ENCODE measurements at places on chromosomes 7 and 10. TPM values are rescaled to one million over a fixed set of nuclear protein-coding genes. Genes with fewer than 3 reads are reported as not detected.

Gene PKD1L1
- total RNA-seq: 0.49 TPM

Gene NKX6-2
- total RNA-seq: not detected

Gene MAGI2
- 0.64 TPM for total RNA-seq

Gene IGF2BP3
- 111 TPM for total RNA-seq

Gene MMS19
- total RNA-seq: 46.5 TPM

Gene PNLIP
- total RNA-seq: not detected

Gene WIPF3
- 4.9 TPM for total RNA-seq

DNA sequence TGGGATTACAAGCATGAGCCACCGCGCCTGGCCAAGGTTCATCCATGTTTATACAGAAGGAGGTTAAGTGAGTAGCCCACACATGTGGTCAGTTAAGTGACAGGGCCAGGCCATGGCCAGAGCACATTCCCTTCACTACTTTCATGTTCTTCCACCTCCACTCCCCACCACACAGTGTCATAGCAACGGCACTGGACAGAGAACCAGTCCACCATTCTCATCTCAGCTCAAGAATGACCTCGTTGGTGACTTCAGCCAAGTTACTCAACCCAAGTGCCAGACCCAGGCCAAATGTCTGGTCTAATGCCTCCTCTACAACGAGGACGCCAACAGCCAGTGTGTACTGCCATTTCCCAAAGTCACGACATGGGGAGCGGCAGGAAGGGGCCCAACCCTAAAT, 62.4 kb downstream of the INHBA start:
- H3K36me3 ChIP-seq: peaks cover 8% of the 10 kb centered on the region
- H3K27ac ChIP-seq: no peak overlapping the region
- no peak for DNase-seq

DNA sequence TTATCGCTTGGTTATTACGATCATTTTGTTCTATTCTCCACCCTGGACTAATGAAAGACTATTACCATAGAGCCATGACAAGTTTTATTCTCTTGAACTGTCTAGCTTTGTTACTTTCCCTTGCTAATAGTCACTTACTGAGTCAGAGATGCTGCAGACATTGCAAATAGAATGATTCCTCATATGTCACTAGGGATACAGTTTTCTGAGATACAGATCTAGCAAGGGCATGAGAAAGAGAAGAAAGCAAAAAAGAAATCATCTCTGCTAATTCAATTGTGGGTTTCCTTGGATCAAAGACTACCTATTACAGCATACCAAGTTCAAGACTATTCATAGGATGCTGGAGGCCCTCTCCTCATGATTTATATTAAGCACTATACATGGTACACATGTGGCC, 204.3 kb downstream of the MBL2 start:
- peaks cover 11% of the 10 kb centered on the region for H3K4me1 ChIP-seq
- H3K27ac ChIP-seq: no peak overlapping the region
- no peaks in the 10 kb centered on the region for H3K27me3 ChIP-seq
- no peaks in the 10 kb centered on the region for H3K36me3 ChIP-seq

- H3K36me3 ChIP-seq: peaks cover 5% of the 10 kb centered on the region
- H3K27ac ChIP-seq: no peak overlapping the region
- no peak overlapping the region for H3K4me3 ChIP-seq
- H3K4me1 ChIP-seq: no peaks in the 10 kb centered on the region
- no peak for DNase-seq
Observed at GRCh38 chr7:127745445-127745844, 93.5 kb downstream of the SND1 start.

DNA sequence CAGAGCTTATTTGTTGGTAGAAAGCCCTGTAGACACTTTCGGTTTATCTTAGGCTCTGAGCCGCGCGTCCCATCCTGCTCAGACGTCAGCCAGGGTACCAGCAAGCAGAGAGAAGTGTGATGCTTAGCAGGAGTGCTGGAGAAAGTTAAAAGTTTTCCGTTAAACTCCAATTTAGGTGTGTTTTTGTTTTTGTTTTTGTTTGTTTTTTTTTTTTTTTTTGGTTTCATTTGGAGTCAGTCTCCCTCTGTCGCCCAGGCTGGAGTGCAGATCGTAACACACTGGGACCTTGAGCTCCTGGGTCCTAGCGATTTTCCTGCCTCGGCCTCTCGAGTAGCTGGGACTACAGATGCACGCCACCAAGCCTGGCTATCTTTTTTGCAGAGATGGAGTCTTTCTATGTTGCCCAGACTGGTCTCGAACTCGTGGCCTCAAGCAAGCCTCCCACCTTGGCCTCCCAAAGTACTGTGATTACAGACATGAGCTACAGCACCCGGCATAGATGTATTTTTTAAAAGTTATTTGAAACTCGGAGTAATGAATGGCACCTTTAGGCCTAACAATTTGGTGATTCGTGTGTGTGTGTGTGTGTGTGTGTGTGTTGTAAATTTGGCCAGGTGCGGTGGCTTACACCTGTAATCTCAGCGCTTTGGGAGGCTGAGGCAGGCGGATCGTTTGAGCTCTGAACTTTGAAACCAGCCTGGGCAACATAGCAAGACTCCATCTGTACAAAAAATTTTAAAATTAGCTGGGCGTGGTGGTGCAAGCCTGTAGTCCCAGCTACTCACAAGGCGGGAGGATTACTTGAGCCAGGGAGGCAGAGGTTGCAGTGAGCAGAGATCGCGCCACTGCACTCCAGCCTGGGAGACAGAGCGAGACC, 1.3 kb upstream of the HIP1 start:
- no peak for DNase-seq
- H3K27ac ChIP-seq: peak overlapping the region; percentile 19
- peak overlapping the region; percentile 82 for H3K4me3 ChIP-seq
- peaks cover 12% of the 10 kb centered on the region for H3K27me3 ChIP-seq
- H3K36me3 ChIP-seq: peaks cover 25% of the 10 kb centered on the region

DNA sequence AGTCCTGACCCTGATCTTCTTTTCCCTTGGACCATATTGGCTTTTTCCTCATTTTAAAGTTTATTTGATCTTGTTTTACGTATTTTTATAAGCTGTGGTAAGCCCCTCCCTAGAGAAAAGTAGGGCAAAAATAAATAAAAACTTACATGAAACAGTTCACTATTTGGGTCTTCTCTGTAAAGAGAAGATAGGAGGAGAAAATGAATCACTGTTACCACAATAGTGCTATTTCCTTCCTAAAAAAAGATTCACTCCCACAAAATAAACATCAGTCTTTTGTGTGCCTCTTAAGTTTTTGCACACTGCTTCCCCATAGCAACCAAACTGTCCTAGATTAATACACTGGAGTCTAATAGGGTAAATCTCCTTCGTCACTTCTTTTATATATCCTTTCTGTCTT, 1.4 kb upstream of the SVIL start:
- no peak for DNase-seq
- H3K4me3 ChIP-seq: peak overlapping the region; percentile 28
- H3K27me3 ChIP-seq: no peaks in the 10 kb centered on the region
- H3K27ac ChIP-seq: peak overlapping the region; percentile 62

DNA sequence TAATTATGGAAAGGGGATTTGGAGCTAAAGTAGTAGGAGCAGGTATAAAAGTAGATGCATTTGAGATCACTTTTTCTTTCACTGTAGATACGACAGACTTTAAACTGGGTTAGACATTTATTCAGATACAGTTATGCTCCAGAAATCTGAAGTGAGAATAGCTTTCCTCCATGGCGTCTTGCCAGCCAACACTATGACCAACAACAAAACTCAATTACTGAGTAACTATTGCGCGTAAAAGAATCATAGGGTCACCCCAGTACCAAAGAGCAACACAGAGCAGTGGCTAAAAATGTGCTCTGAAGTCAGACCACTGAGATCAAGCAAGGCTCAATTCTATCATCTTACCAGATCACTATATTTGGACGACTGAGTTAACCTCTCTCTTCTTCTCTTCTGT, 262.5 kb upstream of the SORCS1 start:
- no peak overlapping the region for H3K4me3 ChIP-seq
- H3K27ac ChIP-seq: no peak overlapping the region
- H3K27me3 ChIP-seq: no peaks in the 10 kb centered on the region

DNA sequence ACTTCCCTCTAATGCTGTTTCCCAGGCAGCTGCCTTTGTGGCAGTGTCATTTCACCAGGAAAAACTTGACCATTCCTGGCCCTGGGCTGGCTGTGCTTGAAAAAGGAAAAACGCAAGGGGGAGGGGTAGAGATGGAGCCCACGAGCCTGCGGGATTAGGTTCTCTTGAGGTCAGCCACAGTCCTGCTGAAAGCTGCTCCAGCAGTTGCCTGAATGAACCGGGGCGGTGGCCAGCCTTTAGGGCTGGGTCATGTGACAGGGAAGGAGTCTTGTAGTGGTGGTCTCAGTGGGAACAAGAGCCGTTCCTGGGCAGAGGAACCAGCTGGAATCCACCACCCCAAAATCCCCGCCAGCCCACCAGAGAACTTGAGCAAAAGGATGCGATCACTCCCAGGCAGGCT, 51.2 kb upstream of the LRRC4 start:
- no peaks in the 10 kb centered on the region for H3K27me3 ChIP-seq
- H3K36me3 ChIP-seq: peaks cover 40% of the 10 kb centered on the region
- no peak overlapping the region for H3K4me3 ChIP-seq
- DNase-seq: no peak
- no peaks in the 10 kb centered on the region for H3K4me1 ChIP-seq

DNA sequence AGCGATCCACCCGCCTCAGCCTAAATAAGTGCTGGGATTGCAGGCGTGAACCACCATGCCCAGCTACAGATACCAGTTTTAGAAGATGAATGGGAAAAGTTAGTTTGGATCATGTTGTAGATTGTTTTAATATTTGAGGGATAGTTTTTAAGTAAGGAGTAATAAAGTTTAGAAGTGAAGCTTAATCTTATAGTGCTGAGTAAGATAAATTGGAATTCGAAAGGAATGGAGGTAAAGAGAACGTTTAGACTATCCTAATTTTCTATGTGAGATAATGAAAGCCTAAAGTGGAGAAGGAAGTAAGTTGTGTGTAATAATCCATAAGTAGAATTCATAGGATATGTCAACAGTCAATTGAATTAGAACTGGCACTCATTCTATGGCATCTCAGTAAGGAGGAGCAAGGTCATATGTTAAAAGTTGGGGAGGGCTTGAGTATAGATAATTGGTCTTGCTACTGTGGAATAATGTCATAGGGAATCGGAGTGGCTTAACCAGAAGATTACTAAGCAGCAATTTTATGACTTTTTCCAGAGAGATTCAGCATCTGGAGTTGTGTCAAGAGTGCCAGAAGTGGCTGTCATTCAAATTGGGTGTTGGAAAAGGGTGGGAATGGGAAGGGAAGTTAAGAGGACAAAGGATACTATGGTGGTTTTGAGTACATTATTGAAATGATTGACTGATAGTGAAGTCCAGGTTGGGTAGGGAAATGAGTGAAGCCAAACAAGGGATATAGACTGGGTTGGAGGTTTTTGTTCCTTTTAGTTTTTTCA, 12.1 kb downstream of the TAX1BP1 start:
- no peak overlapping the region for H3K27ac ChIP-seq
- no peak for DNase-seq
- H3K4me1 ChIP-seq: peaks cover 20% of the 10 kb centered on the region
- H3K27me3 ChIP-seq: no peaks in the 10 kb centered on the region
- H3K36me3 ChIP-seq: peaks cover 46% of the 10 kb centered on the region

DNA sequence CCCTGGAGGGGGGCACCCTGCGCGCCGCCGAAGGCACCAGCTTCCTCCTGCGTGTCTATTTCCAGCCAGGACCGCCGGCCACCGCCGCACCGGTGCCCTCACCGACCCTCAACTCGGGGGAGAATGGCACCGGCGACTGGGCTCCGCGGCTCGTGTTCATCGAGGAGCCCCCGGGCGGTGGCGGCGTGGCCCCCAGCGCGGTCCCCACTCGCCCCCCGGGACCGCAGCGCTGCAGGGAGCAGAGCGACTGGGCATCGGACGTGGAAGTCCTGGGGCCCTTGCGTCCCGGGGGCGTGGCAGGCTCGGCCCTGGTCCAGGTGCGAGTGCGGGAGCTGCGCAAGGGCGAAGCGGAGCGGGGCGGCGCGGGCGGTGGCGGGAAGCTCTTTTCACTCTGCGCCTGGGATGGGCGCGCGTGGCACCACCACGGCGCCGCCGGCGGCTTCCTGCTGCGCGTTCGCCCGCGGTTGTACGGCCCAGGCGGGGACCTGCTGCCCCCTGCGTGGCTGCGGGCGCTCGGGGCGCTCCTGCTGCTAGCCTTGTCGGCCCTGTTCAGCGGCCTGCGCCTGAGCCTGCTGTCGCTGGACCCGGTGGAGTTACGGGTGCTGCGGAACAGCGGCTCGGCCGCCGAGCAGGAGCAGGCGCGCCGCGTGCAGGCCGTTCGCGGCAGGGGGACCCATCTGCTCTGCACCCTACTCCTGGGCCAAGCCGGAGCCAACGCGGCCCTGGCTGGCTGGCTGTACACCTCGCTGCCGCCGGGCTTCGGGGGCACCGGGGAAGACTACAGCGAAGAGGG, 594 bp downstream of the CNNM1 start:
- no peaks in the 10 kb centered on the region for H3K27me3 ChIP-seq
- H3K4me1 ChIP-seq: peaks cover 14% of the 10 kb centered on the region
- no peak overlapping the region for H3K27ac ChIP-seq

DNA sequence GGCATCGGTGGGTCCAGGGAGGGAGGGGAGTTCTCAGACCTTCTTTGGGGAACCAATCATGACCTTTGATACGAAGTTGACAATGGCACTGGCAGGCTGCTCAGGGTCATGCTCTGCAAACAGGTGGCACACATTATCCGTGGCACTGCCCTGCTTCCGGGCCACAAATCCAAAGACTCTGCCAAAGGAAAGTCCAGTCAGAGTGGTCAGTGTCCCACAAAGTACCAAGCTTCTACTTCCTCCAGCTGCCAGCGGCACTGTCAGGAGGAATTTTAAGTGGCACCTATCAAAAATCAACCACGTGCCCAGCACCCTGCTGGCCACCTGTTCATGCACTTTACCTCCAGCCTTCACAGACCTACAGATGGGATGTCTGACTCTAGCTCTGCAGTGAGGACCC, 303.9 kb downstream of the TNS3 start:
- H3K36me3 ChIP-seq: peaks cover 49% of the 10 kb centered on the region
- H3K4me3 ChIP-seq: no peak overlapping the region
- no peak for DNase-seq
- H3K27ac ChIP-seq: no peak overlapping the region
- H3K27me3 ChIP-seq: no peaks in the 10 kb centered on the region

- H3K4me1 ChIP-seq: no peaks in the 10 kb centered on the region
- H3K4me3 ChIP-seq: no peak overlapping the region
- H3K27ac ChIP-seq: no peak overlapping the region
- H3K36me3 ChIP-seq: no peaks in the 10 kb centered on the region
- H3K27me3 ChIP-seq: peaks cover 23% of the 10 kb centered on the region
Observed at GRCh38 chr10:45198486-45199204, 116.8 kb downstream of the OR13A1 start.

- H3K4me3 ChIP-seq: no peak overlapping the region
- no peaks in the 10 kb centered on the region for H3K27me3 ChIP-seq
- peaks cover 10% of the 10 kb centered on the region for H3K4me1 ChIP-seq
- no peak for DNase-seq
- H3K27ac ChIP-seq: no peak overlapping the region
Observed at GRCh38 chr10:61744469-61744868, 81.7 kb downstream of the CABCOCO1 start.

DNA sequence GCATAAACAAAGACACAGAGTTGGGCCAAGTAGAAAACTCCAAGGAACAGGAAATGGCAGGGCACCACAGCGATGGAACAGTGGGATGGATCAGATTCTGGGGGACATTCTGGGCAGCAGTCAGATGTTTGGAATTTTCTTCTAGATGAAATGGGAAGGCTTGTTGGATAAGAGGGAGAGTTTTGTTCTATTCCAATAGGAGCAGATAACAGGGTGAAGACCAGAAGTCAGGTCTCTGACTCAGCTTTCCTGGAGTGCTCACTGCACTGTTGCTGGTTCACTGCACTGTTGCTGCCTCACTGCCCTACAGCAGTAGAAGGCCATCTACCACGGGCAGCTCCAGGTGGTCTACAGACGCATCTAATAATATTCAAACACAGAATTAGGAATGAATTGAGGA, 135.6 kb downstream of the ATE1 start:
- no peak overlapping the region for H3K27ac ChIP-seq
- no peaks in the 10 kb centered on the region for H3K27me3 ChIP-seq
- no peaks in the 10 kb centered on the region for H3K36me3 ChIP-seq
- no peak overlapping the region for H3K4me3 ChIP-seq
